ENCODE measurements at places on chromosomes 5 and 9.
A peak's percentile ranks its signal among the peaks of the same experiment; 100 is the strongest.

DNA sequence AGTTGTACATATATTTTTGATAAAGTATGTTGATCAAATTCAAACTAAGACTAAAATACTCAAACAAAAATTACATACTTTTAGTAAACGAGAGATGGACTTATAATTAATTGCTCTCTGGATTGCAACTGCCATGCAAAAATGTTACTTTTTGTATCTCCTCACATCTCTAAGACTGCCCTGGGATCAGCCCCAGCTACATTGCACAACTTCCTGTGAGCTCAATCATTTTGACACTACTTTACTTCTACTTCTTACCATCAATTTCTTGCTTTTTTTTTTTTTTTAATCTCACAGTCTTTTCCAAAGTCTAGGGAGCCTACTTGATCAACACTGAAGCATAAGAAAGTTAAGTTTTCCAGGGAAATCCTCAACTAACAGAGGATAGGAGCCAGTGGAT, 506.0 kb upstream of the CDH10 start:
- no peak for DNase-seq

GRCh38 chr5:14678773-14679334, 14.3 kb downstream of the OTULIN start:
- DNase-seq: no peak

DNA sequence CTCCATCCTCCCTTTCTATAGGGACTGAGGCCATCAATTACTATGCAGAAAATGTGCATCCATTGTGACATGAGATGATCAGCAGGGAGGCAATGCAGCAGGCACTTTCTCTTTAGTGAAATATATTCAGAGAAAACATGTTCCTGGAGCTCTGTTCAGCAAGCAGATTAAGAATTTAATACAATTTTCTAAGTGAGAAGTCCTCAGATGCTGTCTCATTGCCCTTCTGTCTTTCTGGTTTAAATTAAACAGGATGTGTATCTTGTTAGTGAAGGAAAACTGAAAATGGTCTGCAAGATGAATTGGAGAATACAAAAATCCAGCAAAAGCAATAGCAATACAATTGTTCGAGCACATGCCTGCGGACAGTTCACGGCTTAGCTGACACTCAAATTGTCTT, 445.8 kb upstream of the RIOK2 start:
- DNase-seq: peak; percentile 33

DNA sequence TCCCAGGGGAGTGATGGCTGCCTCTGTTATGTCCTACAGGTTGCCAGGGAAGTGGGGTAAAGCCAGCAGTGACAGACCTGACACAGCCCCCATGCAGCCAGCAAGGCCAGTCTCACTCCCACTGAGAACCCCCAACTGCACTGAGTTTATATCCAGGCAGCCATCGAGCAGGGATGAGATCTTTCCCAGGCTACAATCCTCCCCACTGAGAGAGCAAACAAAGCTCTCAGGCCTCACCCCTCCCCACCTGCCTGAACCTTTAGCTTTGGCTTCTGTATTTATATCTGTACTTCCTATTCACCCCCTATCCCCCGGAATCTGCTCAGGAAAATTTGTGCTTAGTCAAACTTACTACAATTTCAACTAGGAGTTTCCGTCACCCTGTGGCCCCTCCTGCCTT, 284.1 kb downstream of the FAM170A start:
- DNase-seq: no peak

- DNase-seq: no peak
Measured at GRCh38 chr9:79104216-79104615, 467.5 kb upstream of the TLE4 start.
